SJSA1 (cell line): ENCODE measurements at places on chromosomes 13 and 19. TPM values are rescaled to one million over a fixed set of nuclear protein-coding genes. Genes with fewer than 3 reads are reported as not detected.

Gene PLVAP
- total RNA-seq = not detected in 2 replicates

Gene PTGER1
- not detected in 2 replicates for total RNA-seq

Gene ZNF284
- total RNA-seq = 2.9 and 3.1 TPM in 2 replicates

Gene ZSWIM4
- 1.9 and 2.9 TPM in 2 replicates for total RNA-seq

Gene ZNF613
- 2.1 and 2.6 TPM in 2 replicates for total RNA-seq

Gene VPS36
- total RNA-seq = 33.1 and 42.3 TPM in 2 replicates

Gene SPART
- 64.1 and 94.7 TPM in 2 replicates for total RNA-seq

Gene ACP7
- not detected in 2 replicates for total RNA-seq

Gene RASAL3
- not detected in 2 replicates for total RNA-seq

Gene STOML3
- total RNA-seq = not detected in 2 replicates

Gene FUT1
- not detected in 2 replicates for total RNA-seq

Gene ZNF723
- not detected in 2 replicates for total RNA-seq
